ENCODE measurements at places on chromosomes 2 and 18.
A peak's percentile ranks its signal among the peaks of the same experiment; 100 is the strongest.

DNA sequence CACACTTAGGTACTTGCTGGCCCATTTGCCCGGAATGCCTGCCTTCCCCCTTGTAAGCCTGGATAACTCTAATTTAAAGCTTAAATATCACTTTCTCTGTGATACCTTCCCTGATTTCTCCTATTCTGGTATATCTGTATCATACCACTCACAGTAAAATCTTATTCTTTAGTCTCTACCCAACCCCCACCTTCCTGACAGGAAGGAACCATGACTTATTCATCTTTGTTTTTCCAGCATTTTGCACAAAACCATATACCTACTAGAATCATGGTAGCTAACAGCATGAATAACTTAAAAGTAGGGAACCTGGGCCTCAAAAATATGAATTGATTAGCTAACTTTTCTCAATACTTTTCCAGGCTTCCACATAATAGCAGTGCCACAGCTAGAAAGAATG lies 111.5 kb downstream of the GFPT1 start:
- no peak for DNase-seq

GRCh38 chr2:212646698-212647366 lies 108.2 kb upstream of the ERBB4 start:
- DNase-seq, result no peak

- no peak for DNase-seq
Observed at GRCh38 chr18:7034924-7035323, 82.7 kb downstream of the LAMA1 start.

GRCh38 chr2:42342061-42342794 lies 18.8 kb downstream of the COX7A2L start:
- DNase-seq, result no peak

- DNase-seq, result no peak
Observed at GRCh38 chr2:230205721-230206120, 14.1 kb downstream of the SP110 start.

DNA sequence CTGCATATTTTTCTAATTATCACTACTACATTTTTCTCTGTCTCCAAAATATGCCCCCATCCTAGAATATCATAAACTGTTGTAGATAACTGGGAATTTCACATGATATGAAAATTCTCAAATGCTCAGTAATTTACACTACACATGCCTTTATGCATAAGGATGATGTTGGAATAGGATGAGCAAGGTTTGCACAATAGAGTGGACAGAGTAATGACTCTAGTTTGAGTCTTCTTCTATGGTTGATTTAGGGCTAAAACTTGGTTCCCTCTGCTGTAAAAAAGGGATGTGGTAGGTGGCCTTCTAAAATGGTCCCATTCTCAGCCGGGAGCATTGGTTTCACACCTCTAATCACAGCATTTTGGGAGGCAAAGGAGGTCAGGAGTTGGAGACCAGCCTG lies 129.9 kb downstream of the BCL11A start:
- no peak for DNase-seq

GRCh38 chr2:237483018-237483731 lies 3.9 kb upstream of the MLPH start:
- no peak for DNase-seq

GRCh38 chr2:64327510-64328414 lies 126.2 kb upstream of the LGALSL start:
- peak; percentile 13 for DNase-seq

GRCh38 chr2:59604123-59604522 lies 949.3 kb downstream of the BCL11A start:
- DNase-seq, result no peak

DNA sequence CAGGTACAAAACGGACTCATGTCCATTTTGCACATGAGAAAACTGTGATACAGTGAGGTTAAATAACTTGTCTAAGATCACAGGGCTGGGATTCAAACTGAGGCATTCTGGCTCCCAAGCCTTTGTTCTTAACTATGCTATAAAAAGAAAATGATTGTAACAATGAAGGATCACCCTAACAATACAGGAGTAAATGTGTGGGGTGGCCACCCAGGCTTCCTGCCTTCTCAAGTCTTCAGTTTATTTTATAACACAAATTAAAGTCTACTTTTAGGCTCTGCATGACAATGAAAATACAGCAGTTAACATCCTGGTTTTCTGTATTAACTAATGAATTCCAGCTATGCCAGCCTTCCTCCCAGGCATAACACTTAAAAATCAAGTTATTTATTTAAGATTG lies 7.6 kb downstream of the WDFY1 start:
- DNase-seq, result no peak
